ENCODE measurements at places on chromosomes 5 and 9.

GRCh38 chr9:125487842-125488241 lies 219.2 kb downstream of the MAPKAP1 start:
- no peak for DNase-seq

- DNase-seq = no peak
Measured at GRCh38 chr5:107223066-107223465, 447.7 kb downstream of the EFNA5 start.

- no peak for DNase-seq
Measured at GRCh38 chr9:14542071-14542470, 151.2 kb downstream of the ZDHHC21 start.

DNA sequence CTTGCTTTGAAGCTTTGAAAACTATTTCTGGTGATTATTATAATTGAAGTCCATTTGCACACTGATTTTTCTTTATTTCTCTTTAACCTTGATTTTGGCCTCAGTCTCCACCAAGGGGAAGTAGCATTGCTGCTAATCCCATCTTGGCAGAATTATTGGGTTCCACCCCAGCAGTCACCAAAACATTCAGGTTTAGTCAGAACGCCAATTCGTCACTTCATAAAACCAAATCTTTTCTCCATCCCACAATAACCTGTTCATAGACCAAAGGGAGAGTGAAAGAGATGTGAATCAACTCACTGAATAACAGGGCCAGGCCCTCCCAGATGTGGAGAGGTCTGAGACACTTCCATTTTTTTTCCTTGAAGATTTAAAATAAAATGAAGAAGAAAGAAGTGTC lies 95.1 kb upstream of the VCAN start:
- no peak for DNase-seq

- no peak for DNase-seq
Measured at GRCh38 chr9:115300874-115301273, 182.9 kb upstream of the TNC start.

GRCh38 chr9:72491242-72491641 lies 30.2 kb upstream of the TMC1 start:
- no peak for DNase-seq

DNA sequence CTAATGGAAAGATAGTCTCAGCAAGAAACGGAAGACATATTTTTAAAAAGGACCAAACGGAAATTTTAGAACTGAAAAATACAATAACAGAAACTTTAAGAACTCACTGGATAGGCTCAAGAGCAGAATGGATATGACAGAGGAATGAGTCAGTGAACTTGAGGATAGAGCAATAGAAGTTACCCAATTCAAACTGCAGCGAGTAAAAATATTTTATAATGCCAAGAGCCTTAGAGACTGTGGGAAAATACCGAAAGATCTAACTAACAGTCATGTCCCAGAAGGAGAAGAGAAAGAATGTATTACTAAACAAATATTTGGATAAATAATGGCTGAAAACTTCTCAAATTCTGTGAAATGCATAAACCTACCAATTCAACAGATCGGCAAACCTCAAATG lies 40.8 kb downstream of the ADAMTS2 start:
- DNase-seq = no peak

- DNase-seq = no peak
Measured at GRCh38 chr5:60826653-60827052, 17.4 kb downstream of the ELOVL7 start.

DNA sequence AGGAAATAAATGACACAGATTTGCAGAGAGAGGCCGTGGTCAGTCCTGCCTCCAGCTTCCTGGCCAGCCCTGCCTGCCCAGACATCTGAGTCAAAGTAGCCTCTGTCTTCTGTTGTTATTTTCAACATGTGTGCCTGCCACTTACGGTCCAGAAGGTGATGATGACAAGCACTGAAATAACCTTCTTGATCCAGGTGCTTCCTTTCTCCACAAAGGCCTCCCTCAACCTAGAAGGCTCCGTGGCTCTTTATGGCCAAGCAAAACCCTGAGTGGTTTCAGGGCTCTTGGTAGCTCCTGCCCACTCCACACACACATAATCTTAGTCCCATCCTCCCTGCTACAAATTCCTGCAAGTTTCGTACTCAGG lies 34.1 kb upstream of the SLC6A19 start:
- no peak for DNase-seq

DNA sequence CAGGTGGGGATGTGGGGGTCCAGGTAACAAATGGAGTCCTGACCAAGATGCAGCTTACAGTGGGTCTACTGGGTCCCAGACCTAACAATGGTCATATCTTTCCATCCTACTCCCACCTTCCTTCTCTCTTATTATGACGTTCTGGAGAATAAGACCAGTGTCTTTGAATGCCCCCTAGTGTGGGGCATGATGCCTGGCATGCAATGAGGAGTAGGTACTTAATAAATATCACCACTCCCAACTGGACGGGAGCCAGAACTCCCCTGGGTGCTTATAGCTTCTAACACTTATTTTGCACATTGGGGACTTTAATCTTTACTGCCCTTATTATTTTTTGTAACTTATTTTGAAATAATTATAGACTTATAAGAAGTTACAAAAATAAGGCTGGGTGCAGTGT lies 98.2 kb downstream of the NDFIP1 start:
- no peak for DNase-seq

DNA sequence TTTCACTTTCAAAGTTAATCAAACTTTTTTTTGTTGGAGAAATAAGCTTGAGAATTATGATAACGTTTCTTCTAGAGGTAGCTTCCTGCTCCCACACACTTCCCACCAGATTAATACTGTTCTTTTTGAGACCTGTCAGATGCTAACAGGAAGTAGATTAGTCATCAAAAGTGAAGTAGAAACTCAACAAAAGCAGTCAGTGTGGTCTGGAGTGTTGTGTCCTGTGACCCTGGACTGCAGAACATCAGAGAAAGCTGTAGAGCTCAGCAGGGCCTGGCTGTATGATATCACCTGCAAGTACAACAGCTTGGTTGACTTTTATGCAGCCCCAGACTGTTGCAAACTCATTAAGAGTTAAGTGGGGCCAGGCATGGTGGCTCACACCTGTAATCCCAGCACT lies 495.7 kb upstream of the CYLC2 start:
- DNase-seq = no peak

GRCh38 chr5:3033033-3033755 lies 281.7 kb upstream of the IRX2 start:
- no peak for DNase-seq

DNA sequence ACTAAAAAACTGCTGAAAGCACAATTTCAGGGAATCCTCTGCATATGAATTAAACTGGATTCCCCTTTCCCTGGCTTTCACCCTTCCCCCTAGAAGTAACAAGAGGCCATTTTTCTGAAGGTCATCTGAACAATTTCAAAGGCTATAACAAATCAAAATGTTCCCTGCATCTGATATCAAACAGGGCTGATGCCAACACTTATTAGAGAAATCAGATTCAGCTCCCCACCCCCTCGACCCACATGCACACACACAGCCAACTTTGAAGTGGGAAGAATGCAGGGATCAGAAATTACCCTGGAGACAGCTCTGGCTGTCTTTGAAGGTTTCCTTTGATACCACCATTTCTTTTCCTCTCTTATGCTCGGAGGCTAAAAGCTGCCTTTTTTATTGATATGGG lies 149.0 kb upstream of the RAPGEF1 start:
- no peak for DNase-seq

DNA sequence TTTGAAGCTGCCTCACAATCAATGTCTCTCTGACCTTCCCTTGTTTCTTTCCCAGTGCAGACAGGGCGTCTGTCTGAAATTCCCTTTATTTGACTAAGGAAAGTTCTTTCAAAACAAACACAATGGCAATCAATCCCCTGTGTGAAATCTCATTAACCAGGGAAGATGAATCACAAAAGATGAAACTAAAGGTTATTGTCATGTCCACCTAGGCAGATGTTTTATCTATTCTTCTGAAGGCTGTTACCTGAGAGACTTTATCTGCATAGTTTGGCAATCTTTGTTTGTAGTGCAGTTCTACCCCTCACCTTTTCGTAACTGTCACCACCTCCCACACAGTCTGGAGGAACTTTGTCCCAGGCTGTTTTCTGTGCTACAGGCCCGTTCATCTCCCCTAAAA lies 217.5 kb upstream of the RIOK2 start:
- DNase-seq = no peak

DNA sequence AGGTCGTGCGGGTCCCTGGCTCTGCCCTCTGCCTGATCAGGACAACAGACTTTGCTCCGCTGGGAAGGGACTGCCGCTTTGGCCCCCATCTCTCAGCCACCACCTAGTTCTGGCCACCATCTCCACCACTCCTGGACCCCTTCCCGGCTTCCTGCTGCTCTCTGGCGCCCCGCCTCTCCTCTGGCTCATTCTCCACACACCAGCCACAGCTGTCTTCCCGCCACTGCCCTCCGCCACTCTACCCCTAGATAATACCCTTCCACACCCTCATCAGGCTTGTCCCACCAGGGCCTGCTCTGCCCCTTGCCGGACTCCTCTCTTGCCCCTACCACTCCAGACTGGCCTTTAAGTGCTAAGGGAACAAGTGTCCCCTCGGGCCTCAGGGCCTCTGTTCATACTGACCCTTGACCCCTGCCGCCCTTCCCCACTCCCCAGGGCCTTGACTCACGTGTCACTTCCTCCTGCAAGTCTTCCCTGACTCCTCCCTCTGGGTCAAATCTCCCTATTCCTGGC lies 3.0 kb upstream of the CDX1 start:
- no peak for DNase-seq

DNA sequence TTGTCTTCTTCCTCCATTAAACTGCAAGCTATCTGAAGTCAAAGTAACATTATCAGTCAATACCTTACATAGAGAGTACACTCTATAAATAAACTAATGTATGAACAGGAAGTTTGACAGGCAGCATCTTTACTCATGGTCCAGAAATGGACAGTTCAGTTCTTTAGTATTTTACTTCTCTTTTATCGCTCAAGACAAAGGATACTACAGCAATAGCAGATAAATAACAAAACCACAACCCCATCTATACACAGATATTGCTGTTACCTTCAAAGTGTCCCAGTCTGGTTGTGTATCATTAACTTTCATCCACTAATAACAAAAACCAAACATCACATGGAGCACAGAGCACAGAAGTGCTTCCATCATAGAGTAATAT lies 46.4 kb downstream of the SEMA5A start:
- no peak for DNase-seq

GRCh38 chr9:129558551-129559505 lies 62.1 kb downstream of the C9orf50 start:
- no peak for DNase-seq

- no peak for DNase-seq
Measured at GRCh38 chr9:4662989-4663792, 1.1 kb downstream of the PLPP6 start.
